ENCODE measurements at places on chromosomes 2 and 18.

DNA sequence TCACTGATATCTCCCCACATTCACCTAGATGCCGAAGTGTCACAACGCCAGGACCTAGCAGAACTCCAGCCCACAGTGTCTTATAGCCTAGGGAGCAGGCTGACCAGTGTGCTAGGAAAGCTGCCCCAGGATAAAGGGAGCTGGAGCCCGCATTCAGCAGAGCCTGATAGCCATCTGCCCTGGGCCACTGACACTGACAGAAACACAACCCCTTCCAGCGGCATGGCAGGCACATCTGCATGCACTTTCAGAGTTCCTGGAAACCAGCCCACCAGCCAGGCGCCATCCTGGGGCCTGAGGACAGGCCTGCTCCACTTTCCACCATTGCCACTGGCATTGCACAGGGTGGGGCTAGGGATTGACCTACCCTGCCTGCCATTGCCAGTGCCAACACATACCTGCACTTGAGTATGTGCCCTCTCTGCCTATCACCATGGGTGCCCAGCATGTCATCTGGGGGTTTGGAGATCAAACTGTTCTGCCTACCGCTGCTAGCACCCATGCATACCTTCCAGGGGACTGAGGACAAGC lies 290.1 kb upstream of the KLHL14 start:
- no peak for DNase-seq

GRCh38 chr2:221455214-221455613 lies 116.9 kb downstream of the EPHA4 start:
- DNase-seq, result no peak

GRCh38 chr2:236219411-236219810 lies 44.8 kb downstream of the ASB18 start:
- no peak for DNase-seq

DNA sequence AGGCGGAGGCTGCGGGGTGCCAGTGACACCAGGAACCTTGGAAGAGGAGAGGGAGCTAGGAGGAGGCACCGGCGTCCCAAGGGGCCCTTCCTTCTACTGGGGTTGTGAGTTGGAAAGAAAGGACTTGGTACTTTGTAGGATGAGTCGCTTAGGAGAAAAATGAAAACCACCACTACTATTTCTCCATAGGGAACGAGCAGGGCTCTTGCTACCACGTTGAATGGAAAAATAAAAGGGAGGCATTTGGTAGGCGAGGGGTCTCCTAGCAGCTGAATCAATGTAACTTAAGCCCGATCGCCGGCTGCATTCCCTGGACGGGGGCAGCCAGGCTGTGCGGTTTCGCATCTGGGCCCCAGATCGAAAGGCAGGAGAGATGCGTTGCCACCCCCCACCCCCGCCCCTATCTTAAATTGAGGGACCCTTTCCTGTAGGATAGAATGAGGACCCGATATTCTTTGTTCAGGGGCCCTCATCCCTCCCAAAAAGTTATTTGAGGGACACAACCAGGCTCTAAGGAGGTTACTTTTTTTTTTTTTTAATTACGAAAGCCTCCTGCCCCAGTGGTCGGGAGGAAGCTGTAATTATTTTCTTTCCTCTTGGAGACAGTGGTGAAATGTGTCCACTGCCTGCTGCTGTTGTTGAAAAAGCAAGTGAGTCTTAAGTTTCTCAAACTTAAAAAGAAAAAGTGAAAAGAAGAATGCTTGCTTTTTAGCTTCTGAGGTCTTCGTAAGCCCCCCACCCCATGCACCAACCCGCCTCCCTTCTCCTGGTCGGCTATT lies 1.3 kb downstream of the IGFBP2 start:
- DNase-seq, result peak; percentile 27

DNA sequence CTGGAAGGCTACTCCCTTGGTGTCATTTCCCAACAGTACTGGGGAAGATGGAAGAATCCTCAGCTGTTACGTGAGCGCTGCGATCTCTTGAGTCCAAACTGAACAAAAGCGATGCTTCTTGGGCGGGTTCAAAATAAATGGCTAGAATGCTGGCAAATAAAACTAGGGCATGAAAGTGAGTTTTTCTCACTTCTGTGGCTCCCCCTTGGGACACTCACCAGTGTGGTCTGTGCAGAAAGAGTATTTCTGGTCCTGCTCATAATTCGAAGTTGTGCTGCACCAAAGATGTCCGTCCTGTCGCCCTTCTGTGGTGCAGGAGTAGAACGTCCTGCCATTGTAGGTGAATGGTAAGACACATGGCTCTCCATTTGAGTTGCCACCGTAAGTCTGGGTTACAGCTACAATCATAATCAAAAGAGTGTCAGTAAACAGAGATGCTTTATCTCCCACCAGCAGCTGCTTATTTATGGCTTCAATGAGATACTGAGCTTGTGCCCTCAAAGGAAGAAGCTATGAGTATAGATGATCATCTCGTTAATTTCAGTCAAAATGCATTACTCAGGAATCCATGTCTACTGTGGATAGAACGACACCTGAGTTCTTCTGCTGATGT lies 11.8 kb downstream of the FN1 start:
- DNase-seq, result no peak

DNA sequence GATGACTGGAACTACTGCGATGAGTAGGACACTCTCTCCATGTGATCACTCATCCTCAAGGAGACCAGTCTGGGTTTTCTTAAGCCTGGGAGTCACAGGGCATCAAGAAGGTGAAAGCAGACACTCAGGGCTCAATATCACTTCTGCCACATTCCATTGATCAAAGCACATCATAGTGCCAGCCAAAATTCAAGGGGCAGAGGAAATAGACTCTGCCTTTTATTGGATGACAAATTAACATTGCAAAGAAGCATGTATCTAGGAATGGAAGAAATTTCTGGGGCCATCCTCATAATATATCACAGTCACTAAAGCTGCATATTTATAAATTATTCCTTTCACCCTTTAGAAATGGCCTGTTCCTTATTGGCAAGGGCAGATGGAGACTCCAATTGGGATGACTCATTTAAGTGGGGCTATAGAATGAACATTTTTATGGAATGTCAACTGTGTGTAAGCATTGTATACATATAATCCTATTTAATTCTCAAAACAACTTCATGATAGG lies 114.8 kb upstream of the CDC42EP3 start:
- no peak for DNase-seq

GRCh38 chr2:168315331-168316072 lies 68.1 kb upstream of the STK39 start:
- DNase-seq, result no peak
